Stimulated activated CD8-positive, alpha-beta memory T cell treated with anti-CD3 and anti-CD28 coated beads, Interleukin-15, amount 100 ng/mL, for 1 hour (primary cell): ENCODE measurements at places on chromosomes 3 and 15.

DNA sequence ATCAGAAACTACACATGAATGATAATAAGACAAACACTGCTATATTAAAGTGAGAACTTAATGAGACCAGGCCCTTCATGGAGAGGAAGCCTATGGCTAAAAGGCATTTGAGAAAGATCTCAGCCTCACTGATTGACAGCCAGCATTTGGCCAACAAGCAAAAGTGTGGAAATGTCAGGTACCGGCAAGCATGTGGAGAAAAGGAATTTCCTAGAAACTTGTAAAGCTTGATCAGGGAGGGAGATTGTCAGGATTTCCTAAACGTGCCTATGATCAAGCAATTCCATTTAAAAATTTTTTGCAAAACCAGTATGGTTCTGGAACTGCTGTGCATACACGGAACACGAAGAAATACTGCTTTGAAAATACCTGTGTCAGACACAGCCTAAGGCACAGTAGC lies 220.3 kb upstream of the ATP10A start:
- DNase-seq: no peak

GRCh38 chr3:186025161-186025560 lies 83.7 kb downstream of the ETV5 start:
- no peak for DNase-seq

- DNase-seq: no peak
Observed at GRCh38 chr3:184687363-184688015, 24.4 kb downstream of the MAGEF1 start.

DNA sequence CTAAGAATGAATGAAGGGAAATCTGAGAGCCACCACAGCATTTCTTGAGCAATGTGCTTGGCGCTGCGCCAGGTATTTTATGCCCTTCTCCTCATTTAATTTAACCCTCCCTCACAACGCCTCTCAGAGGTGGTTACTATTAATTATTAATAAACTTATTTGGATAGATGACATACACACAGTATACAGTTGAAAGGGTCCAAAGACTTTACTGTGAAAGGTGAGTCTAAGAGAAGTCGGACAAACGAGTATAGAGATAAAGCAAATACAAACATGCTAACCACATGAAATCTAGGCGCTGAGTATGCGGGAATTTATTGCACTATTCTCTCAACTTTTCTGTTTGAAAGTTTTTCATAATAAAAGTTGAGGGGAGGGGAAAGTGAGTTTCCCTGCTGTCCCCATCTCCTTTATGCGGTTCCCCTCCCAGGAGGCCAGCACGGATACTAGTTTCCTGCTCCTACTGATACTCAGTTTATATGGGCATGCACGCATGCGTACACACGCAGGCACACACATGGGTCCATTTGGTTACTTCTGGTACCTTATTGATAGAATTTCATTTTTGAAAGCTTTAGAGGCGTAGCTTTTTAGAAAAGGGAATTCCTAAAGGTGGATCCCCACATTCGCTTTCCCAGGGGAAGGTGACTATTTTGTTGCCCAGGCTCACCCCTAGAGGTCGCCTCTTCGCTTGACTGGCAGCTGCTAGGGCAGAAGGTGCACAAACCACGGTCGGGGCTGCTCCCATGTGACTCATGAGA lies 28.5 kb upstream of the KCTD6 start:
- peak; percentile 56 for DNase-seq

GRCh38 chr3:181457190-181457589 lies 254.5 kb upstream of the SOX2 start:
- DNase-seq: no peak

DNA sequence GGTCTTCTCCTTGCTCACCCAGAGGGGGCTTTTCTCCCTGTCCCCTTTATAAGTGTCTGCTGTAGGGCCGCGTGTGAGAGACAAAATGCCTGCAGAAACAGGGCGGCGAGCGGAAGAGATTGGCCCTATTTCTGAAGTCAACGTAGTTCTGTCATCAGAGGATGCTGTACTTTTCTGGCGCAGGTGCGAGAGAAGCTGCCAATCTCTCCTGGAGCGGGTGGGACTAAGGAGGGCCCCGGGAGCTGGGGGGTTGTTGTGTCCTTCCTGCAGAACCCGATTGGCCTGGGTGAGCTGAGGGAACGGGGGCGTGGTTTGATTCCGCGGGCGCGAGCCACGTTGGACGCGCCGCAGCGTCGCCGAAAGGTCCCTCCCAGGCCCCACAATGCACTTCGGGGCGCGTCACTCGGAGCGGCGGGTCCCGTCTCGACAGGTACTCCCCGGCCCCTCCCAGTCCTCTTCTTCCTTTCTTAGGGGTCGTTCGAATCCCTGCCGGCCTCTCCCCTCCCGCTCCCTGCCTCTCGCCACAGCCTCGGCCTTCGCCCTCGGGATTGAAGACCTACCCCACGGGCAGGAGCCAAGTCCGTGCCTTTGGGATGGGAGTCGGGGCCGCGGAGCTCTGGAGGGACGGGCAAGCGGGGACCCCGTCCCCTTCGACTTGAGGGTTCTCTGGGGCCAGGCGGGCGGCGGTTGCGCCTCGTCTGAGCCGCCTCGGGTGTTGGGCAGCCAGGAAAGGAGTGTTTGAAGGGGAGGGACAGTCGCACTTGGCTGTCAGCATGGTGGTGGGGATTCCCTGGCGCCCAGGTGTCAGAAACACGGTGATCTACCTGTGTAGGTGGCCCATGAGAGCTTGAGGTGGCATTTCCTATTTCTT lies at the start of gene SEC22A:
Gene SEC22A, plus strand, starts transcription at position 387 of the 871 bp plus-strand sequence. CDS start 7,275 bp downstream, outside the sequence.
- peak; percentile 91 for DNase-seq

GRCh38 chr3:151168269-151169094 lies 34.5 kb downstream of the GPR171 start:
- DNase-seq: peak; percentile 78

DNA sequence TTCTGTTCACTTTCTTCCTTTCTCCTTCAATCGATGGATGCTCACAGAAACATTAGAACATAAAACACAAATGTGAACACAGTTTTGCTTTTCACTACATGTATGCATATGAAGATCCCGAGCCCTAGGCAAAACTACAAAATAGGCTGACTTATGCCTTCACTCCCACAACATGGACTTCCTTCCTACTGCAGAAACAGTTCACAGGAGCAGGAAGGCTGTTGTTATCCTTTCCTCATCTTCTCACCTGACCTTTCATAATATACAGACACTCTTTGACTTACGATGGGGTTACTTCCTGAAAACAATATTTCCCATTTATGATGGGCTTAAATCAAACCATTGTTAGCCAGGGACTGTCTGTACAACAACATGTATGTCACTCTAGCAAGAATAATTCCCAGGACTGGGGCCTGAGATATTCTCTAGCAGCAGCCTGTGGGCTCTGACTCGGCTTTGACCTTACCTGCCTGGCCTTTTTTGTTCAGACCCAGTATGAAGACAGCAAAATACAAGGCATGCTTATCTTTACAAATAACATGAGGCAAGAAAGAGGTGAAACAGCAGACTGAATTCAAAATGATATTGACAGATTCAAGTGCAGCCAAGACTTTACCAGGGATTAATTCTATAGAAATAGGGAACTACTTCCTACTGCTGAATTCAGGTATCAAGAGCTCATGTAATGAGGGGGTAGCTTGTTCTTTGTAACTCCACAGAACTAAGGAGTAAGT lies 51.8 kb upstream of the PLXND1 start:
- no peak for DNase-seq

- DNase-seq: no peak
Observed at GRCh38 chr3:195467641-195468390, 25.0 kb upstream of the ACAP2 start.

- no peak for DNase-seq
Observed at GRCh38 chr3:11254876-11255275, 17.3 kb upstream of the ATG7 start.

DNA sequence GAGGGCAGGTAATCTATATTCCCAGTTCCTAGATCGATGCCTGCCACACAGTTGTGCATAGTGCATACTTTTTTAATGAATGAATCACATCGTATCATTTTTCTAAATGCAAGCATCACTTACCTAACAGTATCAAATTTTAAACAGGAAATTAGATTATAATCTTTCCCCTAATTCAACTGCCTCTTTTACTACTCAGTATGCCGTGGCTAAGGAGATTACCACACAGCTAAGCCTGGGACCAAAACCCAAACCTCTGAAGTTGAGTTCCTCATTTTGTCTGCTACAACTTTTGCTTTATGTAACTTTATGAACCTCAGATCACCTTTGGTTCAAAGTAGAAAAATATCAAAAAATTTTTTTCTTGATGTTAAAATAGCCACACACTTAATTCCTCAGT lies 53.2 kb upstream of the FNDC3B start:
- no peak for DNase-seq

DNA sequence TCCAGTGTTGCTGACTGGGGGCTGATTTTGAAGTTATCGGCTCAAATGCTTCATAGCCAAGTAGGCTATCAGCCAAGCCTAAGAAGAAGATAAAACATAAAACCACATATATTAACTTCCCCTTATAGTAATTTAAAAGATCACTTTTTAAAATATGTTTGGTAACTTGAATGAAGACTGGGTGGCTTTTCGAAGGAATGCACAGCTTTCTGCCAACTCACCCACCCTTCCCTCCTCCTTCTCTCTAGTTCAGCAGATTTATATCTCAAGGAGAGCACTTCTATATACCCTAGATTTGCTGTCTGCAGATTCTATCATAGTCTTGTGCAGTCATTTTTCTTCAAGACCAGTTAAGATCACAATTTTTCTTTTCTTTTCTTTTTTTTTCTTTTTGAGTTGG lies 189.4 kb upstream of the CHRM5 start:
- no peak for DNase-seq

DNA sequence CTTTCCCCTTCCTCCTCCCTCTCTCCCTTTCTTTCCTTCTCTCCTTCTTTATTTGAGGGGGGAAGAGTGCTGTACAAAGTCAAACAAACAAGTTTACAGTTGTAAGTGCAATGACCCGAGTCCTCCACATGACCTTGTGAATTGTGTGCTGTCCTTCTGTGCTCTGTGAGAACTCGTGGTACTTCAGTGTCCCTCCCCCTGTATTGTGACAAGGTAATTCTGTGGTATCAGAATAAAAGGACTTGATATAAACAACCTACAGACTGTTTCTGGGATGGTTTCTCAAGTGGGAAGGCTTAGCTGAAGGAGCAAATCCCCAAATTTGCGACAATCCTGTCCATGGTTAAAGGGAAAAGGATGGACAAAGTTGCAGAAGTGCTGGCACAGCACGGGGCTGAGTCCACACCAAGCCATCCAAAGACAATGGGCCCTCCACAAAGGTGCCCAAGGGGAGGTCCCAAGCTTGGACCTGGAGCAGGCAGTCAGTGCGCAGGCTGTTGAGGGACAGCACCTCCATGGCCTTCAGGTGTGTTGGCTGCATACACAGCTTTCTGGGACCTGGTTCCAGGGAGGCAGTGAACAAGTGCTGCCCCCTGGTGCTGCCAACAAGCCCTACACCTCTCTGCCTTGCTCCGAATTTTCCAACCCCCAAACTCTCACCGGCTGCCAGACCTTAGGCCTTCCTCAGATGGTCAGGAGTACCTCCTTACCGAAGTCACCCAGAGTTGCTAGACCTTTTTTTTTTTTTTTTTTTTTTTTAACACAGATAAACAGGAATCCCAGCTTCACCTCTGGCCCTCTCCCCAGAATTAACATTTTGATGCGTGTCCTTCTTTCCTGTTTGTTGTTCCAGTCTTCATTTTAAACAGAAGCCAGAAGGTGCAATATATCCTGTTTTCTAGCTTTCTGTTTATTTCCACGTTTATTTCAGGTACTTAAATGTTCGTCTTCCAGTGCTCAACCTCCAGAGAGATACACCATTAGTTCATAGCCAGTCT lies 2.6 kb upstream of the APEH start:
- peak; percentile 57 for DNase-seq

- no peak for DNase-seq
Observed at GRCh38 chr3:24616110-24616829, 121.6 kb upstream of the THRB start.

GRCh38 chr3:9947025-9947995 lies 4.9 kb downstream of the PRRT3 start:
- DNase-seq: no peak

GRCh38 chr3:12574131-12574530 lies 17.2 kb downstream of the MKRN2 start:
- no peak for DNase-seq

GRCh38 chr3:126960604-126960995 lies 22.3 kb upstream of the PLXNA1 start:
- DNase-seq: no peak

- no peak for DNase-seq
Observed at GRCh38 chr3:54337846-54338245, 215.5 kb downstream of the CACNA2D3 start.

GRCh38 chr3:170813266-170813665 lies 56.7 kb downstream of the RPL22L1 start:
- no peak for DNase-seq

DNA sequence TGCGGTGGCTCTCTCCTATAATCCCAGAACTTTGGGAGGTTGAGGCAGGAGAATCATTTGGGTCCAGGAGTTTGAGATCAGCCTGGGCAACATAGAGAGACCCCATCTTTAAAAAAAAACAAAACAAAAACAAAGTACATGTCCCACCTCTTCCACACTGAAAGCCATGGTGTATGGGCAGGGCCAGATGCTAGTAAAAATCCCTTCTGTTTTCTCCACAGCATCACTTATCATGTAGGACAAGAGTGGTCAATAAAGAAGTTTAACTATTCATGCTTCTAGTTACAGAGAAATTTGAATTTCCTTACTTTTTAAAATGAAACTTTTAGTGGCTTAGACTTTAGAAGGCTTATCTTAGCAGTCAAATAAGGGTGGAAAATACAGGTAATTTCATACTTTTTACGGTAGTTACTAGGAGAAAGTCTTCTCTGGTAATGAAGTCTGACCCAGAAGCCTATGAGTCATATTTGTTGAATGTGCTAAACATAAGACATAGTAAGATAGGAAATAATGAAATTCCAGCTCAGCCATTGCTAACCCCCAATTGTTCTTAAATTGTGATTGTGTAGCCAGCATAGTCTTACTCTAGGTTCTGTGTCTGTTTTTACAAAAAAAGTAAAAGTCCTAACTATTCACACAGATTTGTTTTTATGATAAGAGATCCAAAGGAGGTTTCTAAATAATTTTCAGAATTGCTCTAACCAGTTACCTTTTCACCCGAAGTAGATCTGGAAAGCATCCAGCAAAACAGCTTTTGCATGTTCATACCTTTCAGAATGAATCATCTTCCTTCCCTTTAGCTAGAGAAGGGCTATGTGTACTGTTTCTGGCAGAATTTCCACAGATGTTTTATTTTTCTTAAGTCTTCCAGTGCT lies 16.4 kb upstream of the ZNF609 start:
- no peak for DNase-seq

GRCh38 chr3:126083511-126083912 lies 412 bp downstream of the SLC41A3 start:
- no peak for DNase-seq

DNA sequence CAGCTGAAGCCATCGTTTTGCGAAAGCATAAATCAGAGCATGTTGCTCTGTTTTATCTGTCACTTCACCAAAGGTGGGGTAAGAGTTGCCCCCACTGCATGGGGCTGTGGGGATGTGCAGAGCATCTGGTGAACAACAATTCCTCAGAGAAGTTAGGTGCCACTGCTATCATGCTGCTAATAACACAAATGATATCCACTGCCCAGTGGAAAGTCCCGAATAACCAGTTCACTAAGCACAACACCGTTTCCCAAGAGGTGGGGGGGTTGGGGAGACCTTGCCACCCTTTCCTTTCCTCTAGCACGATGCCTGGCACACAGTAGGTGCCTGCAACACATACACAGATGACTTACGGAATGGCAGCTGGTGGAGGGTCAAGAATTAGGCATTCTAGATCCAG lies 38.6 kb downstream of the FAM3D start:
- DNase-seq: no peak

GRCh38 chr15:68985361-68985891 lies 29.1 kb upstream of the NOX5 start:
- DNase-seq: no peak
